ENCODE measurements at places on chromosomes 2 and 18.

GRCh38 chr2:150595803-150596470 lies 108.5 kb upstream of the RND3 start:
- DNase-seq = peak; percentile 91

DNA sequence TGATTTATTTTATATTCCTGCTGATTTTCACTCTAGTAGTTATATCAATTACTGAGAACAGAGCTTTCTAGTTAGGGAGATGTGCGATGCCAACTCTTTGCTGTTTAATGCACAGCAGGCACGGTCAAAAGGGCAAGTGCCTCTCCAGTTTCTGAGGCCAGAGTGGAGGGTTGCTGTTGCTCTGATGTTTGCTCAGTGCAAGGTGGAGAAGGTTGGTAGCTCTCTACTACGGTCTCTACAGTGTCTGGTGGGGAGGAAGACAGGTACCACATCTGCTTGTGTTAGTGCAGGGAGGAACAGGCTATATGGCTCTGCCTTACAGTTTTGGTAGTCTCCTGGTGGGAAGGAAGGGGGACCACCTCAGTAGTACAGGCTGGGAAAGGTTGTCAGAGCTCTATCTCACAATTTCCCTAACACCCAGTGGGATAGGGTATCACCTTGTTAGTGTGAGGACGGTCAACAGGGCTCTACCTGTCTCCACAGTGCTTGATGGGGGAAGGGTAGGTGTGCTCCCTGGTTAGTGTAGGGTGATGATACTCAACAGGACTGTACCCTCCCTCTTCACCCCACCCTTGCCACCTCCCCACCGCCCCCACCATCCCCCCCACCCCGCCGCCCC lies 85.9 kb downstream of the FANCL start:
- DNase-seq = no peak

- no peak for DNase-seq
Measured at GRCh38 chr2:6080932-6081753, 389.0 kb downstream of the SOX11 start.

DNA sequence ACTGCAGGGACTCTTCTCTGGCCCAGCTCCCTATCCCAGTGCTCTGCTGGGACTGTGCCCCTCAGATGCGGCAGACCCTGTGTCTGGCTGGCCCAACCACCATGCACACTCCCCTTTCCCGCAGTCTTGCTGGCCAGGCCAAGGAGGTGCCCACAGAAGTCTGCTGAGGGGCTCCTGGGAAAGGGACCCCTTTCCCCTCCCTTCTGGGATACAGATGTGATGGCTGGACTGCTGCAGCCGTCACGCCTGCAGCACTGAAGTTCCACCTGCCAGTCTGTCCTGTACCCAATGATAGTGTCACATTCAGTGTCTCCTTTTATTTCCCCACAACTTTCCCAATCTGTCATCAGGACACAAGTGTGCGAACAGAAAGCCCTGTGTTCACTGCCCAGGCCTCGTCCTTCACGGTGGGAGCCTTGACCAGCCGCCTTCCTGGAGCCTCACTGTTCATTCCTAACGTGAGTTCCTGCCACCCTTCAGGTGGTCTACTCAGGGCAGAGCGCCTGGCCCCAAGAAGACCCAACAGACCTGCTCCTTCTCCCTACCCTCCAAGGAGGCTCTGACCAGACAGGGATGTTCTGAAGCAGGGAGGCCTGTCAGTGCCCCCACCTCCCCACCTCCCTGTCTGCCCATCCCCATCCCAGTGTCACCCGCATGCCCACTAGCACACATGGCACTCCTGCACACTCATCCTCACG lies 47.1 kb downstream of the ANKMY1 start:
- DNase-seq = no peak

DNA sequence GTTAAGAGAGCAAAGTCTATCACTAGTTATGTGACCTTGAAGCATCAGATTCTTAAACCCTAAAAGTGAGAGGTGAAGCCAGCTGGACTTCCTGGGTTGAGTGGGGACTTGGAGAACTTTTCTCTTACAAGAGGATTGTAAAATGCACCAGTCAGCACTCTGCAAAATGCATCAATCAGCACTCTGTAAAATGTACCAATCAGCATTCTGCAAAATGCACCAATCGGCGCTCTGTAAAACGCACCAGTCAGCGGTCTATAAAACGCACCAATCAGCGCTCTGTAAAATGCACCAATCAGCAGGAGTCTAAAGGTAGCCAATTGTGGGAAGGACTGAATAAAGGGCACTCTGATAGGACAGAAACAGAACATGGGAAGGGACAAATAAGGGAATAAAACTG lies 291.6 kb upstream of the FAM98A start:
- DNase-seq = no peak

- DNase-seq = no peak
Measured at GRCh38 chr2:113088213-113088992, 20.6 kb downstream of the IL1F10 start.

DNA sequence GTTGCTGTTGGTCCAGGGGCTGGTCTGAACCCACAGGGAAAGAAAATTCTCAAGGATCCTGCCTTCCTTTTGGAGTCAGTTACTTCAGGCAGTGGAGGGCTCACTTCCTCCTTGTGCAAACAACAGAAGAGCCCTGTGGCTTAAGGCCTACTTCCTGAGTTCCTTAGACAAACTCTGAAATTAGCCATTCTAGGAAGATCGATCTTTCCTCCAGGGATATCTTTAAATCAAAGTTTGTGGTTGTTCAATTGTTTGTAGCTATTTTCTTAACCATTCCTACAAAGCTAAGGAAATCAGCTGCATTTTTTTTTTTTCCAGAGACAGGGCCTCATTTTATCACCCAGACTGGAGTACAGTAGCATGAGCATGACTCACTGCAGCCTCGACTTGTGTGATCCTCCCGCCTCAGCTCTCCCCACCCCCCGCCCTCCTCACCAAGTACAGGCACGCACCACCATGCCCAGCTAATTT lies 156.0 kb downstream of the TANC1 start:
- DNase-seq = peak; percentile 95

- DNase-seq = peak; percentile 71
Measured at GRCh38 chr18:35407871-35408481, 30.8 kb upstream of the ZNF396 start.

Data from AG10803 (cell line).